ENCODE measurements at places on chromosomes 2 and 18.
A peak's percentile ranks its signal among the peaks of the same experiment; 100 is the strongest.

DNA sequence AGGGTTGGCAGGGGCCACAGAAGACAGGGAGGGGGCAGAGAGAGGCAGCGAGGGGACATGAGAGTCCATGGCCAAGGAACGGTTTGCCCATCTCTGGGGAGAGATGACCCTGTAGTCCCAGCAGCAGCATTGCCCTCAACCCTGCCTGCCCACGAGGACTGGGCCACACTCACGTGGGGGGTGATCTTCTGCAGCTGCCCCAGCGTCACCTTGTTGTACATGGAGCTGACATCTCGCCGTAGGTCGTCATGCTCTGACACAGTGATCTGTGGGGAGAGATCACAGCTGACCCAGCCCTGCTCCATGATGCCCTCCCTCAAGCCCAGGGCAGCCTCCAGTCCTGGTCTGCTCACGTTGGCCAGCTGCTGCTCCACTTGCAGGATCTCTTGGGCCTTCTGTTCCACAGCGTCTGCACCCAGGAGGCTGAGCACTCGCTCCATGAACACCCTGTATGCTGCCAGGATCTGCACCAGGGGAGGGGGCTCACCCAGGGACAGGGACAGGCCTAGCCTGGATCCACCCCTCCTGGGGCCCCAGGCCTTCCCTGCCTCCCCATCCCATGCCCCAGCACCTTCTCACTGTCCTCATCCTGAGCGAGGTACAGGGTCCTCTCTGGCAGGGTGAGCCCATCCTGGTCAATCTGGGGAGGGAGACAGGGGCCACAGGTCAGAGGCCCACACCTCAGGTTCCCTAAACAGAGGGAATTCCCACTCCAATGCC, 2.8 kb downstream of the ECEL1 start:
- no peak overlapping the region for H3K4me3 ChIP-seq
- no peaks in the 10 kb centered on the region for H3K4me1 ChIP-seq
- DNase-seq = no peak
- H3K36me3 ChIP-seq = no peaks in the 10 kb centered on the region
- no peak overlapping the region for H3K27ac ChIP-seq

- no peaks in the 10 kb centered on the region for H3K4me1 ChIP-seq
- no peaks in the 10 kb centered on the region for H3K27me3 ChIP-seq
- DNase-seq = no peak
- H3K36me3 ChIP-seq = peaks cover 31% of the 10 kb centered on the region
- H3K4me3 ChIP-seq = no peak overlapping the region
These were observed 89.7 kb upstream of the ATG16L1 start for GRCh38 chr2:233161730-233162129.

DNA sequence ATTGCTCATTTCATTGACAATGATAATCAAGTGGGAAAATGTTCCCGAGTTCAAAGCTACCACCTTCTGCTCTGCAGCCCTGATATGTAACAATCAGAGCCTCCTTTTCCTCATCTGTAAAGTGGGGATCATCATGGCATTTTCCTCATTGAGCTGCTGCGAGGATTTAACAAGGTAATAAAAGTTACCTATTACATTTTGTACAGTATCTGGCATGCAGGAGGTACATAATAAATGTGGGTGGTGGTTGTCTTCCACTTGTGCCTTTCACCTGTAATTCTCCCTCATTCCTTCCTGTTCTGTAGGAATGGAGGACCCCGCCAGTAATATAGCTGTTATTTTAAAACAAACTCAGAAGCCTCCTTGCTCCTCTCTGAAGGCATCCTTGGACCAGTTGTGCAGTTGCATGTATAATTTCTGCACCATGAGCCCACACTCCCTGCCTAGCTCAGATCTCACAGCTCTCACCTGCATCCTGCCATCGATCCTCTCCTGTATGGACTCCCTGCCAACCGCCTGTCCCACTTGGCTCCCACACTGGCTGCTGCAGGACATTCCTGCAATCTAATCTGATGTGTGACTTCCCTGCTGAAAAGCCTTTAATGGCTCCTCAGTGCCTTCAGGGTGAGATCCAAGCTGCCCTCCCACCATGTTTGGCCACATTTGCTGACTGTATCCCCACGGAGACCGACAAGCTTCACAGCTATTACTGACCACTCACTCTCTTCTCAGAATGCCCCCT, 350.4 kb downstream of the EN1 start:
- DNase-seq = no peak
- H3K4me1 ChIP-seq = no peaks in the 10 kb centered on the region
- no peak overlapping the region for H3K27ac ChIP-seq
- no peaks in the 10 kb centered on the region for H3K27me3 ChIP-seq

DNA sequence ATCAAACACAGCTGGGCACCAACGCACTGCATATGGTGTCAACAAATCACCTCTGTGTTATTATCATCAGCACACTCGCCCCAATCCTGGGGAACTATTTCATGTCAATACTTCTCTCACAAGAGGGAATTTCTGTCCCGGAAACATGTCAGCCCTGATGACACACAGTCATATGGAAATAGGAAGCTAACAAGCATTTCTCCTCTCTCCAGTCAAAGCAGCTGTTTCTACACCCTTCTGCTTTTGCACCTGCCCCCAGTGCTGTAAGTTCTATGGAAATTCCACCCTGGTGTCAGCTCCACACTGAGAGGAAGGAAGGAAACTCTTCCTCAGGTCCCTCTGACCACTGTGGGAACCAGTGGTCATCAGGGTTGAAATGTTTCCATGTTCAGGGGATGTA, 447.6 kb upstream of the ID2 start:
- peaks cover 53% of the 10 kb centered on the region for H3K4me1 ChIP-seq
- DNase-seq = no peak

- H3K4me1 ChIP-seq = no peaks in the 10 kb centered on the region
- H3K36me3 ChIP-seq = no peaks in the 10 kb centered on the region
- no peak overlapping the region for H3K4me3 ChIP-seq
- H3K27me3 ChIP-seq = no peaks in the 10 kb centered on the region
- DNase-seq = no peak
These were observed 87.2 kb upstream of the FSHR start for GRCh38 chr2:49241501-49241900.

DNA sequence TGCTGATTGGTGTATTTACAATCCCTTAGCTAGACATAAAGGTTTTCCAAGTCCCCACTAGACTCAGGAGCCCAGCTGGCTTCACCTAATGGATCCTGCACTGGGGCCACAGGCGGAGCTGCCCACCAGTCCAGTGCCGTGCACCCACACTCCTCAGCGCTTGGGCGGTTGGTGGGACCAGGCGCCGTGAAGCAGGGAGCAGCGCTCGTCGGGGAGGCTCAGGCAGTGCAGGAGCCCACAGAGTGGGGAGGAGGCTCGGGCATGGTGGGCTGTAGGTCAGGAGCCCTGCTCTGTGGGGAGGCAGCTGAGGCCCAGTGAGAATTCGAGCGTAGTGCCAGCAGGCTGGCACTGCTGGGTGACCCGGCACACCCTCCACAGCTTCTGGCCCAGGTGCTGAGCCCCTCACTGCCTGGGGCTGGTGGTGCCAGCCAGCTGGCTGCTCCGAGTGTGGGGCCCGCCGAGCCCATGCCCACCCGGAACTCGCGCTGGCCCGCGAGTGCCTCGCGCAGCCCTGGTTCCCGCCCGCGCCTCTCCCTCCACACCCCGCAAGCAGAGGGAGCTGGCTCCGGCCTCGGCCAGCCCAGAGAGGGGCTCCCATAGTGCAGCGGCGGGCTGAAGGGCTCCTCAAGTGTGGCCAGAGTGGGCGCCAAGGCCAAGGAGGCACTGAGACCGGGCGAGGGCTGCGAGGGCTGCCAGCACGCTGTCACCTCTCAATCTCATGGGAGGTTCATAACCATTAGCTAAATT, 475.6 kb upstream of the DCC start:
- H3K27ac ChIP-seq = no peak overlapping the region
- no peaks in the 10 kb centered on the region for H3K4me1 ChIP-seq
- no peaks in the 10 kb centered on the region for H3K27me3 ChIP-seq
- no peak overlapping the region for H3K4me3 ChIP-seq

DNA sequence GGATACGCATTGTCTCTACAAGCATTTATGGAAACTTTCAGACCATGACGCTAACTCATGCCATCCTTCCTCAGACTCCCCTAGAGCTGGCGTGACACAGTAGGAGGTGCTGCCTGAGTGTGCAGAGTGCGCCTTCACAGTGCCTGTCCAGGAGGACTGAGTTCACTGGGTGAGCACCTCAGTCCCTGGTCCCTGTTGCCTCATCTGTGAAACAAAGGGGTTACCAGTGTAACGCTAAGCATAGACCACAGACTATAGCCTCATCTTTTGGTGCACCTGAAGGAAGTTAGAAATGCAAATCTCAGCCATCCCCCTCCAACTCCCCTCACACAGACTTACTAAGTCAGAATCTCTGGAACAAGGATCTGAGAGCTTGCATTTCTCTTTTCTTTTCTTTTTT, 142.8 kb downstream of the TMEM17 start:
- no peak overlapping the region for H3K4me3 ChIP-seq
- no peak overlapping the region for H3K27ac ChIP-seq
- no peaks in the 10 kb centered on the region for H3K36me3 ChIP-seq
- no peaks in the 10 kb centered on the region for H3K4me1 ChIP-seq
- DNase-seq = no peak

GRCh38 chr2:207012461-207012860, 73.1 kb downstream of the CPO start:
- H3K4me1 ChIP-seq = no peaks in the 10 kb centered on the region
- H3K27me3 ChIP-seq = peaks cover 7% of the 10 kb centered on the region
- no peaks in the 10 kb centered on the region for H3K36me3 ChIP-seq
- H3K4me3 ChIP-seq = no peak overlapping the region

GRCh38 chr2:12448846-12449505, 267.8 kb upstream of the TRIB2 start:
- peaks cover 1% of the 10 kb centered on the region for H3K36me3 ChIP-seq
- H3K4me1 ChIP-seq = peaks cover 37% of the 10 kb centered on the region
- DNase-seq = no peak
- H3K4me3 ChIP-seq = no peak overlapping the region

DNA sequence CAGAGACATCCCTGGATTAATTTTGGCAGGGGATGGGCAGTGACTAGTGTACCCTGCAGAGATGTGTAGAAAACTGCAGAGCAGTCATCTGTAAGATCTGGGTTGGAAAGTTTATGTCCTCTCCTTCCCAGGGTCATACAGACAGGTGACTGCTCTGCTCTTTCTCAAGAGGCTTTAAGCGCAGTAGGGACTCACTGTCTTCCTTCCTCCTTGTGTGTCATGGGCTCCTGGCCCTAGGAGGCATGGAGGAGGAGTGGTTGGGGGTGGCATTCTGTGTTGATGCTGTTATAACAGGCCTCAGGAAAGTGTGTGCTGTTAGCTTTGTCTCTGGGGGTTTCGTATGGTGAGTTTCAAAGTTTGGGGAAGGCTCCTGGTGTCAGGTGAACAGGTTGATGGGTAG, 130.5 kb upstream of the MGAT5 start:
- H3K4me1 ChIP-seq = peaks cover 57% of the 10 kb centered on the region
- peaks cover 9% of the 10 kb centered on the region for H3K36me3 ChIP-seq
- DNase-seq = no peak
- peaks cover 29% of the 10 kb centered on the region for H3K27me3 ChIP-seq

- no peak for DNase-seq
- no peaks in the 10 kb centered on the region for H3K4me1 ChIP-seq
- H3K27ac ChIP-seq = no peak overlapping the region
- H3K36me3 ChIP-seq = no peaks in the 10 kb centered on the region
- no peak overlapping the region for H3K4me3 ChIP-seq
- H3K27me3 ChIP-seq = no peaks in the 10 kb centered on the region
These were observed 363.5 kb downstream of the GRB14 start for GRCh38 chr2:164257742-164258141.

- DNase-seq = no peak
- no peaks in the 10 kb centered on the region for H3K27me3 ChIP-seq
These were observed 269.3 kb downstream of the HDAC4 start for GRCh38 chr2:239131521-239131920.

DNA sequence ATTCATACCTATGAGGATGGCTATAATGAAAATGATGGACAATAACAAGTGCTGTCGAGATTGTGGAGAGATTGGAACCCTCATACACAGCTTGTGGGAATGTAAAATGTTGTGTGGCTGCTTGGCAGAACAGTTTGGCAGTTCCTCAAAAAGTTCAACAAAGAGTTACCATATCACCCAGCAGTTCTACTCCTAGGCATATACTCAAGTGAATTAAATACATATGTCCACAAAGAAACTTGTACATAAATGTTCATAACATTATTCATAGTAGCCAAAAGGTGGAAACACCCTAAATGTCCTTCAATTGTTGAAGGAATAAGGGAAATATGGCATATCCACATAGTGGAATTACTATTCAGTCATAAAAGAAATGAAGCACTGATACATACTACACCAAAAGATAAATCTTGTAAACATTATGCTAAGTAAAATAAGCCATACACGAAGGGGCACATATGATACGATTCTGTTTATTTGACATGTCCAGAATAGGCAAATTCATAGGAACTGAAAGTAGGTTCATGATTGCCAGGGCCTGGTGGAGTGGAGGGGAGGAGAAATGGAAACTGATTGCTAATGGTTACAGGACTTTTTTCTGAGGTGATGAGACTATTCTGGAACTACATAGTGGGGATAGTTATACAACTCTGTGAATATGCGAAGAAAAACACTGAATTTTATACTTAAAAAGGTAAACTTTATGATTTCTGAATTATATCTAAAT, 92.1 kb downstream of the ADAM23 start:
- H3K4me1 ChIP-seq = peaks cover 17% of the 10 kb centered on the region
- H3K27ac ChIP-seq = no peak overlapping the region
- no peak overlapping the region for H3K4me3 ChIP-seq
- H3K36me3 ChIP-seq = no peaks in the 10 kb centered on the region

- no peak overlapping the region for H3K4me3 ChIP-seq
- DNase-seq = no peak
- peaks cover 2% of the 10 kb centered on the region for H3K27me3 ChIP-seq
- H3K4me1 ChIP-seq = no peaks in the 10 kb centered on the region
- H3K27ac ChIP-seq = no peak overlapping the region
These were observed 89.2 kb upstream of the LINC00305 start for GRCh38 chr18:64238076-64238475.

- no peaks in the 10 kb centered on the region for H3K36me3 ChIP-seq
- no peaks in the 10 kb centered on the region for H3K4me1 ChIP-seq
- H3K27ac ChIP-seq = no peak overlapping the region
- DNase-seq = no peak
- H3K4me3 ChIP-seq = no peak overlapping the region
These were observed 483.8 kb upstream of the SPRED2 start for GRCh38 chr2:65916177-65916576.

DNA sequence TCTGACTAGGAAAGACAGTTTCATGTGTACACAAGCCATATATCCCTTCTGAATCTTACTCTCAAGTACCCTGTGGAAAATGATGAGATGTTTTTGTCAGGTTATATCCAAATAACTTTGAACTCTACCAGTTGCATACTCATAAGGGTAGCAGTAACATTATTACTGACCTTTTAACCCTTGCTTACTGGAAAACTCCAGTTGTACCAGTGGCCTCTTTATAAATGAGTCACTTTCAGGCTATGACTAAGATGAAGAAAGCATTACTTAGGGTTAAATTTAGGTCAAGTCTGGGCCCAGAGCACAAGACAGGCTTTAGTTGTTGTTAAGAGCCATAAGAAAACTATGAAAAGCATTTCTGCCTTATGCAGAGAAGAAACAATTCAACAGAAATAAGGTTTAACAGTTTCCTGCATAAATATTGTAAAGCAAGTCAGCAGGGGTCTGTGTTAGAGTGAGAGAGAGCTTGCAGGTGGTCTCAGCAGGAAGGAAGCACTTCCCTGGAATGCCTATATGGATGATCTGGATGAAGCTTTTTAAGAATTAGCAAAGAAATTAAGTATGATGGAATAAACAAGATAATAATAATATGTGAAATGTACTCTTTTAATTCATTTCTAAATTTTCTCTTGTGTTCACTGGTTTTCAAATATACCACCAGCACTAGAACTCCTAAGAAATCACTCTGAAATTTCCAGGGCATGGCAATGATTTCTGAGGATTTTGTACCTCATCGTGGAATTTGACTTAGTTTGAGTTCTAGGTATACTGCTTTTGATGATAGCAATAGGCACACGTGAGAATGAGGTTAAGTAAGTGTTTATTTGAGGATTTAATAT, 126.6 kb downstream of the UBE2E3 start:
- H3K4me3 ChIP-seq = peak overlapping the region; percentile 62
- H3K36me3 ChIP-seq = peaks cover 16% of the 10 kb centered on the region
- peak overlapping the region; percentile 94 for H3K27ac ChIP-seq
- H3K27me3 ChIP-seq = no peaks in the 10 kb centered on the region
- peaks cover 66% of the 10 kb centered on the region for H3K4me1 ChIP-seq

Measured in activated T-helper 1 cell treated with anti-CD3 and anti-CD28 coated beads, Interleukin-12 subunit alpha, Interleukin-12 subunit beta, Interleukin-2, Interleukin-4 antibody, amounts not matched to agents 30 ng/mL and 10 ng/mL and 1 ng/mL, durations not matched to agents 14 hours and 24 hours and 36 hours (primary cell).